ENCODE measurements at places on chromosomes 2 and 18. TPM values are rescaled to one million over a fixed set of nuclear protein-coding genes. Genes with fewer than 3 reads are reported as not detected.

- DNase-seq, result no peak
Observed at GRCh38 chr18:55587418-55588110, 428 bp downstream of the TCF4 start.

RIT2 gene
- total RNA-seq, result not detected

DNA sequence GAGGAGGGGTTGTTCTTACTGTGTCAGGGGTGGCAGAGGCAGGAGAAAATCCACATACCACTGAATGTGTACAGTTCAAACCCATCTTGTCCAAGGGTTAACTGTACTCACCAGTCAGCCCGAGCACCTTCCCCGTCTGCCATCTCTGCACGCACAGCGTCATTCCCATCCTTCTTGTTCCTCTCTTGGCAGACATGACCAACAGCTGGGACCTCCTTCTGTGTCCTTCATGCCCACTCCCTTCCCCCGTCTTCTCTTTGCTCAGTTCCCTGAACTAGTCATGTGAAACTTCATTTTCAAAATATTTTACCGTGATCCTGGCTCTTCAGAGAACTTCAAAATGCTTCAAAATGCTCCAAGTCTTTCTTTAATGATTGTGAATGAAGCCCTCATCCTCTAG lies 92.0 kb downstream of the FARSB start:
- DNase-seq, result no peak

GRCh38 chr2:241410739-241411176 lies 54.7 kb downstream of the FARP2 start:
- DNase-seq, result no peak

GRCh38 chr18:45024357-45025088 lies 343.8 kb downstream of the SETBP1 start:
- DNase-seq, result no peak

METTL8 gene
- 14.7 TPM for total RNA-seq

DNA sequence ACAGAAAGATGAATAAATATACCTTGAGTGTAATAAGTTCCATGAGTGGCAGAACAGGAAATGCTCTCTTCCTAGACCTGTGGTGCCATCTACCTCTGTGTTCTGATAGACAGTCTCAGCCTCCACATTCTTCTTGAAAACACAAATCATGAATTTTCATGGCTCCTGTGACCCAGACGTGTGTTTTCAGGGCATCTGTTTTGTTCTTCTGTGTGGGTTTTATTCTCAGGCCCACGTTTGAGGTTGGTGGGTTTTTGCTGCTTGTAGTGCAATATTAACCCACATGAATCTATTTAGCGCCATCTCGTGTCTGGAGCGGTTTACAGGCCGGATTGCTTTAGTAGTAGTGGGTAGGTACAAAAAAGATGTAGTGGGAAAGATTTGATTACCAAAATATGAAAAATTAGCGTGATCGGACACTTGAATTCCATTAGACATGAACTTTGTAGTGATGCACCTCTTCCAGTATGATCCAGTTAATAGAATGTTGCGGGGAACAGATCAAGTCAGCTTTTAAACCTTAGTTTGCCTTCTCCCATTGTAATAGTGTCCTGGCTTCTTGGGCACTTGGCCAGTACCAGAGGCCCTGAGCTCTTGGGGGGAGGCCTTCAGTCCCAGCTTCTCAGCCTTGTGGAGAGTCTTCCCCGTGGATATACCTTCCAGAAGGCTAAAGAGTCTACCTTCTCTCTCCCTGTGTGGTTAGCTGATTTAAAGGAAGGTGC lies 256.5 kb downstream of the TPGS2 start:
- DNase-seq, result peak; percentile 28

- DNase-seq, result peak; percentile 56
Observed at GRCh38 chr18:76981396-76981968, 151.1 kb downstream of the MBP start.

DNA sequence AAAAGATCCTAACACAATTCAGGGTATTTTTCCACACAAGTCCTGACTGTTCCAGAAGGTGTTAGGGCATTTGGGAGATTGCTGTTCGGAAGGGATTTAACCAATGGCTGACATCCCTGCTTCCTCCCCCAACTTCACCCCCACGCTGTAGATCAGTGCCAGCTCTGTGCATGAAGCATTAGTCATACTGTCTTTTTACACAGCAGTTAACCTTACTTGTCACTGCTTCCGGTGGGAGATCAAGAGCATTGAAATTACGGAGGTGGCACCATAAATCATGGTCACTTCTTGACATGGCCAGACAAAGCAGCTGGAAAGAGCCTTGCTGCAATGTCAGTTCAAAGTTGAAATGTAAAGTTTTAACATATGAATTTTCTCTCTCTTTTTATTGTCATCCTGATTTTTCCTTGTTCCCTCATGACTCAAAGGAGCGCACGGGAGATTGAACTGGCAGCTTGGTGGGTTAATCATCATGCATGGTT lies 70.2 kb downstream of the HRH4 start:
- DNase-seq, result no peak

SAG gene
- not detected for total RNA-seq

- no peak for DNase-seq
Observed at GRCh38 chr18:79332646-79333045, 63.1 kb upstream of the NFATC1 start.

DNA sequence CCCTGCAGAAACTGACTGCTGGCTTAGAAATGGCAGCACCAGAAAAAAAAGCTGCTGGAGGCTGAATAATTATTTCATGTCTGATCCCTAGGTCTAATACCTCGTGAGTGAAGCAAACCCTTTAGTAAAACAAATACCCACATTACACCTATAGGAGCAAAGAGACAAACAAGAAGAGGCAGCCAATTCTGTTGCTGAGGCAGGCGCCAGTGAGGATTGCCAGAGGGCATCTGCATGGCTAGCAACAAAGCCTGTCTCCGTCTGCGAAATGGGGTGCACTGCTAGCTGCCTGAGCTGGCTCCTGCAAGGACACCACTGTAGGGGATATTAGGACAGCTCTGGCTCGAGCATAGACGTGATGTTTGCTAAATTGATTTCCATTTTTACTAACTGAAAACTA lies 509.7 kb downstream of the TDRD15 start:
- no peak for DNase-seq

DNA sequence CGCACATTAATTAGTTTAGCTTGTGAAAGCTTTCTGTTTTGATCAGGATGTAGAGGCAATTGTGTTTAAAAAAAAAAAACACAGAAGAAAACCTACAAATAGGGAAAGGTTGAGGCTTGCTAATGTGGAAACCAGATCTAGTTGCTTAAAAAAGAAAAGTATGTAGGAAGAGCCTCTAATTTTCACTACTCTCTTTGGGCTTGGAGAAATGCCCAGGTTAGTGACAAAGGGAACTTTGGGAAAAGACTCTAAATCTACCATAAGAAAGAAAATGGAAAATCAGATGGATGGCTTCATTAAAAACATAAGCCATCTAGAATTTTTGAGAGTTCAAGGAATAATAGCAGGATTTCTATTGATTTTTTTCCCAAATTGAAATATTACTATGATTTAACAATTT lies 47.3 kb upstream of the SLC38A11 start:
- DNase-seq, result no peak

GRCh38 chr2:148721520-148721931 lies 77.0 kb downstream of the EPC2 start:
- no peak for DNase-seq

ASTL gene
- total RNA-seq, result not detected

DNA sequence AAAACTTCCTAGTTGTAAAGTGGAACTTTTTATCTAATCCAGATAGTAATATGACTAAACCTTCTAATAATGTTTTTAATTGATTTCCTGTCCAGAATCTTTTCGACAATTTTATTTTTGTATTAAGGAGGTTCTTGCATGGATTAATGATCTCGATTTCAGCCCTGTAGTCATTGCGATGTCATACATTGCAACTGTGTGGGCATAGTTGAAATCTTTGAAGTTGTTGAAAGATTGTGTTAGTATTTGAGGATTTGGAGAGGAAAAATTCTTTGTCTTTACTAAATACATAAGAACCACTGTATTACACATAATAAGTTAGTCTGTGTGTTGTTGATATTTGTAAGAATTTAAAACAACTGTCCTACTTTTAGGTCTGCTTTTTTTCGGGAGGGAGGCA lies 31.1 kb downstream of the ACSL3 start:
- DNase-seq, result no peak

GRCh38 chr18:50161597-50162205 lies 33.2 kb downstream of the MYO5B start:
- peak; percentile 26 for DNase-seq

NTSR2 gene
- not detected for total RNA-seq

DNA sequence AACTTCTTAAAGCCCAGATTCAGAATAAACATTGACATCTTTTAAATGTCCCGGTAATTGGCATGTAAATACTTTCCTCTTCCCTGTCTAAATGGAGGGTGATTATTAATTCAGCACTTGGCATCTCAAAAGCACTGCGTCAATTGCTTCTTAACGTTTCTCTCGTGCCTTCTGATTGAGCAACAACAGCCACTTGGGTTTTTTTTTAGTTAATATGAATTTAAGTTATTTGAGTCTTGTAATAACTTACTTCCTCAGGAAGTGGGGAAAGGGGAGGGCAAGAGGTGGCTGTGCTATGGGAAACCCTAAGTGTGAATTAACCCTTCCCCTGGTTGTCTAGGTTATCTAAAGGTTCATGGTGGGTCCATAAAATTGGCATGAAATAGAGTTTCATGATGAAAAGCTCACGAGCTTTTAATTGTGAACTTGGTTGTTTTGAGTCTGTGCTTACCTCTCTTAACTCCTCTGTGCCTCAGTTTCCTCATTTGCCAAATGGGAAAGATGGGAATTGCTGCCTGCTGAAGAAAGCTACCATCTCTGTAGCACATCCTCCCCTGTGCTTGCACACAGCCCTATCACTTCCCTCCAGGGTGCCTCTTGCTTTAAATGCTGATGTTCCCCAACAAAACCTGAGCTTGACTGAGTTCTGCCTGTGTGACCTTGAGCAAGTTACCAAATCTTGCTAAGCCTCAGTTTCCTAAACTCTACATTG lies 126.3 kb upstream of the BCL2L11 start:
- DNase-seq, result no peak

DNA sequence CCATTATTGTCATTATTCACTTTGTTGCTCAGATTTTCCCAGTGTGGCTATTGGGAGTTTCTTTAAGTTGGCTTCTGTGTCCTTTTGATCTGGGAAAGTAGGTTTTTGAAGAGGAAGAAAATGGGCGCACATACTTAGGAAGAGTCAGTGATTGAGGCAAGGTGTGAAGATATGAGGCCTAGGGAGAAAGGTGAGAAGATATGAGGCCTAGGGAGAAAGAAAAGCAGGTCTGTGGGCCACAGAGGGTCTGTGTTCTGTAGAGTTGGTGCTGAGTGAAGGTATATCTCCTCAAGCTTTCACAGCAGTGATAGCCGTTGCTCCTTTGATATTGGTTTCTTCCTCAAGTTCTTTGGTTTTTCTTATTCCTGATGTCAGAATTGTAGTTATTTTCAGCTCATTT lies 126.2 kb downstream of the AGPS start:
- no peak for DNase-seq

LOXHD1 gene
- not detected for total RNA-seq

SLC9A2 gene
- 61.7 TPM for total RNA-seq

GRCh38 chr2:215758691-215759090 lies 254.7 kb downstream of the MREG start:
- no peak for DNase-seq

RTP5 gene
- not detected for total RNA-seq

DNA sequence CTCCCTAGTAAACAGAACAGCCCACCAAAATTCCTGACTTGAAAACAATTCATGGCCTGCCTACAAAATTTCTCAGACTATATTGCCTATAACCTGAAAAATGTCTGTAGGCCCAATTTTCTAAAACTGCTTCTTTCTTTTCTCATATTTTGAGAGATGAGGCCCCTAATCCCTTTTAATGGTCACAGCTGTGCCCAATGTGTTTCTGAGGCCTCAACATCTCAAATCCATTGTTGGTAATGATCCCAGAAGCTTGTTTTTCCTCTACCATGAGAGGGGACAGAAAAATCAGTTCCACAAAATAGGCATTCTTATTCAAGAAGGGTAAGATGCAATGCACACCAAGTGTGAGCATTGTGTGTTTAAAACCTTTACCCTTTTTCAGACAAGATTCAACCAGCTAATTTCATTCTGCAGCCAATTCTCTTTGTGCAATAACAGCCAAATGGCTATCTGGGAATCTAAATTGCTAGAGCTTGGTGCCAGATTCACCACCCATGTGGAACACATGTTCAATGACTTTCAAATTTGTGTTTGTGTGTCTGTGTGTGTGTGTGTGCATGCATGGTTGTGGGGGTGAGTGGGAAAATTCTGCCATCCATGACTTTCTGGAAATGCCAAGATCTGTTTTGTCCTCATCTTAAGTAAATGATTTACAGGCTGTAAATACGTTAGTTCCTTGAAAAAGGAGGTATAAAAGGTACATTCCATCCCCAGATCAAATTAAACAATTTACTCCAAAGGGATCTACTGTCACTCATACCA lies 319.5 kb downstream of the TNS1 start:
- DNase-seq, result no peak

DNA sequence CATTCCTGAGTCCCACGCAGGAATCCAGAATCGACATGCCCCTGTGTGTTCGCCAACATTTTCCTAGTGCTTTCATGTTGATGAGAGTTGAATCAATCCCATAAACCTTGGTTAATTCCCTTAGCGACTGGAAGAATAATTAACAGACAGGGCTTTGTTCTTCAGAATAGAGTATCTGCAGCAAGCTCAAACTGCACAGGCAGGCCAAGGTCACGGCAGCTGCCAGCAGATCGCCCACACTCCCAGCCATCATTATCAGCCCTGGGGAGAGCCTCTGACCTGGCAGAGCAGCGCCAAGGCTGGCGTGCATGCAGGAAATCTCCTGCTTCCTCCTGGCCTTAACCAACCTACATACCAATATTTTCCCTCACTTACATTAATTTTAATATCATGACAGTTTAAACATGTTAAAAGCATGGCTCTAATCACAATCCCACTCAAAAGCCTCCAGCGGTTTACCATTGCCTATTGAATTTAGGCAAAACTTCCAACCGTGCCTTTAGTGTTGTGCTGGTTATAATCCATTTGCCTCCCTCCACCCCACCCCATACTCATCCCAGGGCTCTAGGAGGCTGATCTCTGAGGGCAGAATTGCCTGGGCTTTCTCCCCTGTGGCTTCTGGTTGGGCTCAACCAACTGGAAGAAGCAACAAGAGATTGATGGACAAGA lies 46.8 kb upstream of the NCK2 start:
- DNase-seq, result peak; percentile 15

GRCh38 chr18:5542515-5543035 lies 1.2 kb downstream of the EPB41L3 start:
- DNase-seq, result peak; percentile 29

NEU4 gene
- total RNA-seq, result 195 TPM

GRCh38 chr18:31587529-31587928 lies 4.1 kb upstream of the TTR start:
- no peak for DNase-seq

GRCh38 chr18:39184176-39184575 lies 1618.6 kb upstream of the CELF4 start:
- DNase-seq, result no peak

GRCh38 chr2:47595687-47596086 lies 187.3 kb upstream of the MSH6 start:
- no peak for DNase-seq

DNA sequence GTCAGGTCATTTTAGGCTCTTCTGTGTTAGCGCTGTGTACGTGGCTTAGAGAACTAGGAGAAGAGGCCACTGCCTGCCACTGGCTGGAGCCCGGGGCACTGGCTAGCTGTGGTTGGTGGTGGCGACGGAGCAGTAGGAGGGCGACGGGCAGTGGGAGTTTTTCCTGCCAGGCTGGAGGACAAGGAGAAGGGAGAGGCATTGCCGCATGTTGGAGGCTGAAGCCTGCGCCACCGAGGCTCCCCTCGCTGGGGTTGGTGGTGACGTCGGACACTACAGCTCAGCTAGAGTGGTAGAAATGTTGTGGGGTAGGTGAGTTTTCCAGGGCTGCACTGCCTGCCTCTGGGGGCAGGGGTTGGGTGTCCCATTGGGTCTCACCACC lies 41.7 kb upstream of the IMP4 start:
- DNase-seq, result no peak
